ENCODE measurements at places on chromosomes 5 and 9.

DNA sequence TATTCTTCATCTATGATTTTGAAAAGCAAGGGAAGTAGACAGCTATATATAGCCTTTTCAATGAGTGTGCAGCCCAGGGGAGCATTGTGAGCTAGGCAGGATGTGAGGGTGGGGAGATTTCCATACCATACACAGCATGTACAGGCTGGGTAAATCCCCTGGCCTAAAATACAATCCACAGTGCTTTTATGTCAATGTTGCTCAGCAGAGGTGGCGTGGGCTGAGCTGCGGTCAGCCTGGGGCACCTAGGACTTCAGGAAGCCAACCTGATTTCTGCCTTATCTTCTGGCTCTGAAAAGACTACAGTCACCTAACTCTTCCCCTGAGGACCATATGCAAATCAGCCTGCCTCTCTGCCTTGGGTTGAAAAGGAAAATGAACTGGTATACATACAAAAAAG, 6.3 kb upstream of the GARIN3 start:
- peak; percentile 45 for DNase-seq

- no peak for DNase-seq
These were observed 185.2 kb upstream of the RGMB start for GRCh38 chr5:98588215-98588614.

DNA sequence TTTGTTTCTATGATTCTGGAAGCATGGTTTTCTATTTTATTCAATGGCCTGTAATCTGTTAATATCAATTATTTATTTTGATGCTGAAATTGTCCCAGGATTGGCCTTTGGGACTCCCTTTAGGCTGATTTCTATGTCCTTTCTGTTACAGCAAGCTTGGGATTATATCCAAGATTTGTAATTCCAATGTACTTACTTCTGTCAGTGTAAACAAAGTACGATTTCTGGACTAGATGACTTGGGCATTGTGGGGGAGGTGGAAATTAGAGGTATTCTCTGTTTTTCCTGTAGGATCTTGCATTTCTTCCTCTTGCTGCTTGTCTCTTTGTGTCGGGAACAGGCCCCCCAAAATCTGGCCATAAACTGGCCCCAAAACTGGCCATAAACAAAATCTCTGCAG, 3.7 kb downstream of the PCDHGA12 start:
- DNase-seq, result no peak

- no peak for DNase-seq
These were observed 13.0 kb upstream of the HOMER1 start for GRCh38 chr5:79526928-79527327.

DNA sequence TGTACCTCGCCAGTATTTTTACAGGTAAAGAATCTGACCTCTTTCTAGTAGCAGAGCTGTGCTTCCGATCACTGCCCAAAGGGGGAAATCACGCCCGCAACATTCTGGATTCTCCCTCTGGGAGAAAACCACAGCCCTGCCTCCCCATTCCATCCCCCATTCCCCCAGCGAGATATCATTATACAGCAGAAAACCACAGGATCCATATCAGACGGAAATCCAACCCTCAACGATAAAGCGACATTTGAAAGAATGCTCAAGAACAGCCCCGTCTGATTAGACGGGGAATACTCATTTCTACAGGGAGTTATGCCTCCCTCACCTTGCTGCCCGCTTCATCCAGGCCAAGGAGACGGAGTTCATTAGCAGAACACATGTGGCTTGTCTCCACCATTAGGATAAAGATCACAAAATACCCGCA, 172.8 kb downstream of the COL23A1 start:
- no peak for DNase-seq
